ENCODE measurements at places on chromosomes 13 and 19.

DNA sequence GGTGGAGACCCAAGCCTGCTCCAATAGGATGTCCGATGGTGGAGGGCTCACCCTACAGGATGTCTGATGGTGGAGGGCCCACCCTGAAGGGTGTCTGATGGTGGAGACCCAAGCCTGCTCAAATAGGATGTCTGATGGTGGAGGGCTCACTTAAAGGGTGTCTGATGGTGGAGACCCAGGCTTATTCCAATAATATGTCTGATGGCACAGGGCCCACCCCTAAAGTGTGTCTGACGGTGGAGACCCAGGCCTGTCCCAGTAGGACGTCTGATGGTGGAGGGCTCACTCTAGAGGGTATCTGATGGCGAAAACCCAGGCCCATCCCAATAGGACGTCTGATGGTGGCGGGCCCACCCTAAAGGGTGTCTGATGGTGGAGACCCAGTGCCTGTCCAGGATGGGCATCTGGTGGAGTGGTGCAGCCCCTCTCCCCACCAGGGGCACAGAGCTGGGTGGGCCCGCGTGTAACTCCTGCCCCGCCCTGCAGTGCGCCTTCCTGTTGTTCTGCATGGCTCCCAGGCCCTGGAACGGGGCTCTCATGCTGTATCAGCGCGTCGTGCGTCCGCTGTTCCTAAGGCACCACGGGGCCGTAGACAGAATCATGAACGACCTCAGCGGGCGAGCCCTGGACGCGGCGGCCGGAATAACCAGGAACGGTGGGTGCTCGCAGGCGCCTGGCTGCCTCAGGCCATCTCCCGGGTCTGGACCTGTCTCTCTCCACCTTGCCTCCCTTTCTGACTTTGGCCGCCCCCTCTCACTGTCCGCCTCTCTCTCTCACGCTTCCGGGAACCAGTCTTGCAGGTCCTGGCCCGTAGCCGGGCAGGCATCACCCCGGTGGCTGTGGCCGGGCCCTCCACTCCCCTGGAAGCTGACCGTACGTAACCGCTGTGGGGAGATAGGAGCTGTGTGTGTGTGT lies 5.1 kb downstream of the REEP6 start:
- DNase-seq, result no peak

DNA sequence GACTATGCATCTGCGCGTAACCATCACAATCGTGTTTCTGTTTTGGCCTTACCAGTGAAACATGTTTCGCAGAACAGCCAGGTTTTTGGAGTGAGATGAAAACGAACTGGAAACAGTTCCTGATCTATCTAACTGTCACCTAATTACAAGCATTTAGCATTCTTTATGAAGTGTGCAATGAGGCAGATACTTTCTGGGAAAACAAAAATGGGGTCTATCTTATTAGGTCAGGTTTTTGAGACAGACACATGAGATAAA lies 182.8 kb downstream of the LMO7 start:
- no peak for DNase-seq

DNA sequence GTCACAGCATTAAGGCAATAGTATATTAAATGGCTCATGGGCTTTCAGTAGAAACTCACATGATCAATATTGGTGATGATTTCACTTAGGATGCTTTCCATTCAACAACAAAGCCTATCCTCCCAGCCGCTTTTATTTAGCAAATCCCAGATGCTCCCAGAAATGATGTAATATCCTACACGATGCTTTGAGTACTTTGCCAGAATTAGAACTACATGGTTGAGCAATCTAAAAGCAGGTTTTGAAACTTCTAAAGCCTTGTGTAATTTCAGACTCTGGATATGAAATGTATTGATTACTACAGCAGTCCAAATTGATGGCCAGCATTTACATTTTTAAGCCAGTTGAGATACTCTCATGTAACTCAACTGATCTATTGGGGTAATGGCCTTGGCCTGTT lies 13.6 kb downstream of the DLEU7 start:
- no peak for DNase-seq

DNA sequence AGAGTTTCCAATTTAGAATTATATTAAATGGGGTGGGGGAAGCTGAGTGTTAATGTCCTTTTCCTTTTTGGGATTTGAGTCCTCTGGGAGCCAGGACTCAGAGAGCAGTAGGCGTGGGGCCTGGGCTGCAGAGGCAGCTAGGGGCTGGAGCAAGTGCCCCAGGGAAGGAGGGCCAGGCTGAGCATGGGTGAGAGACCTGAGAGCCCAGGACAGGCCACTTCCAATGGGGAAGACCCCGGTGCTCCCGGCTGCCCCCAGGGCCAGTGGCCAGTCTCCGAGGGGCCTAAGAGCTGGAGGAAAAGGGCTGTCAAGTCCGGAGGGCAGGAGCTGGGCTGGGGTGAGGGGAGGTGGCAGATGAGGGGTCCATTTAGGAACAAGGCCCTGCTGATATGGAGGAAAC lies 371.5 kb downstream of the ZNF536 start:
- no peak for DNase-seq

DNA sequence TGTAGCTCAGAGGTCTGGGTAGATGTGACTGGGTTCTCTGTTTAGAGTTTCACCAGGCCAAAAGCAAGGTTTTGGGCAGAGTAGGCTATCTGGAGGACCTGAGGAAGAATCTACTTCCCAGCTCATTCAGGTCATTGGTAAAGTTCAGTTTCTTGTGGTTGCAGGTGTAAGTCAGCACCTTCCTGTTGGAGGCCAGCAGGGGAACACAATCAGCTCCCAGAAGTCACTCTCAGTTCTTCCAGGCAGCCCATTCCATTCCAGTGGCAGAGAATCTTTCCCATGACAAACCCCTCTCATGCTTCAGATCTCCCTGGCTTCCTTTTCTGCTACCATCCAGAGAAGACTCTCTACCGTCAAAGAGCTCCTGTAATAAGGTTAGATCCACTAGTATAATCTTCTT lies 176.2 kb upstream of the UFM1 start:
- no peak for DNase-seq

GRCh38 chr13:30413842-30414241 lies 8.5 kb upstream of the UBE2L5 start:
- no peak for DNase-seq

DNA sequence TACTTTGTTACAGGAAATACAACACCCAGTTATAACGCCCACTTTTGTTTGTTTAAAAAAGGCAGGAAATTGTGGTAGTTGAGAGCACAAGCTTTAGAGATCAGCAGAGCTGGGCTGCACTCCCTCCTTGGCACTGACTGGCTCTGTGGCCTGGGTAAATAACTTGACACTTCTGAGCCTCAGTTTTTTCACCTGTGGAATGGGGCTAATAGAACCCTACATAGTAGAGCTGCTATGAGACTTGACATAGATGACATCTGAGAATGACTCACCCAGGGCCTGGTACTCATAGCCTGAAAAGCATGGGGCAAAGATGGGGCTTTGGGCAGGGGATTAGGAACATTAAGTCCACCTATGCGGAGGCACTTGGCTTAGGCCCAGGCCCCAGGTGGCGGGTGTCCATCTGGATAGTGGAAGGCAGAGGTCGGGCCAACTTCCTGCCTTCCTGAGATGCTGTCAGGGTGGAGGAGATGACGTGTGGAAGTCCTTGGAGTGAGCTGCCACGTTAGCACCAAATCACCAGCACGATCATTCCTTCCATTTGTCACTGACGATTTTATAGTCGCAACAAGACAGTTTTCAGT lies 159.1 kb downstream of the KATNAL1 start:
- DNase-seq, result peak; percentile 14

DNA sequence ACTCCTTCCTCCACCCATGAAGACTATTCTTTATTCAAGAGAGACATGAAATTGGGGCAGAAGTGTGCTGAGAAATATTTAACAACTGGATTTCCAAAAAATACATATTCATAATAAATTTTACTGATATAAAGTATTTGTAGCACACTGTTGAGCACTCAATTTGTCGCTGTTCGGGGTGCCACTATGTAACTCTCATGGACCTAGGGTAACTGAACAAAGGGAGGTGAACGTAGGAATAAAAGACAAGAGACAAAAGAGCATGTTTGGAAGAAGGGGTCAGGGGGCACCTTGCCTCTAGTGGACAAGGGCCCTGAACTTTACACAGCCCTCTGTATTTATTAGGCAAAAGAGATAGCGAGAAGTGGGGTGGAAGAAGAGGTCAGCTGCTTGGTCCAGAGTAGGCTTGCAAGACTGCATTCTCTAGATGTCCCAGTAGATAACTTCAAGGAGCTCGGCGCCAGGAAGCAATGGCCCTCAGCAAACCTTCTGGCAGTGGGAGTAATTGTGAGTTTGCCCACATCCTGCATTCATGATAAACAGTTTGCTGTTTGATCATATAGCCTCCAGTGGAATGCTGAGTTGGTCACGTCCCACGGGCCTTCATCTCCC lies 4.5 kb upstream of the ZNF175 start:
- DNase-seq, result no peak

GRCh38 chr19:17404015-17404414 lies 1.4 kb downstream of the BST2 start:
- DNase-seq, result no peak

- DNase-seq, result no peak
Observed at GRCh38 chr13:99223587-99223986, 22.9 kb downstream of the UBAC2 start.

DNA sequence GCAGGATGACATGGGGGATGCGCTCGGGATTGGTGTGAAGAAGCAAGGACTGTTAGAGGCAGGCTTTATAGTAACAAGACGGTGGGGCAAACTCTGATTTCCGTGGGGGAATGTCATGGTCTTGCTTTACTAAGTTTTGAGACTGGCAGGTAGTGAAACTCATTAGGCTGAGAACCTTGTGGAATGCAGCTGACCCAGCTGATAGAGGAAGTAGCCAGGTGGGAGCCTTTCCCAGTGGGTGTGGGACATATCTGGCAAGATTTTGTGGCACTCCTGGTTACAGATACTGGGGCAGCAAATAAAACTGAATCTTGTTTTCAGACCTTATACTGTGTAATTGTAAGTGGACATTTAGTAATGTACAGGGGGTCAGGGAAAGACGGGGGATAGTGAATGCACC lies 7.0 kb downstream of the KLK2 start:
- no peak for DNase-seq

GRCh38 chr13:98436233-98436910 lies 140.5 kb downstream of the STK24 start:
- no peak for DNase-seq

- no peak for DNase-seq
Observed at GRCh38 chr19:48959341-48960239, 4.9 kb downstream of the BAX start.

GRCh38 chr19:2345794-2346663 lies 14.0 kb upstream of the TMPRSS9 start:
- DNase-seq, result no peak

DNA sequence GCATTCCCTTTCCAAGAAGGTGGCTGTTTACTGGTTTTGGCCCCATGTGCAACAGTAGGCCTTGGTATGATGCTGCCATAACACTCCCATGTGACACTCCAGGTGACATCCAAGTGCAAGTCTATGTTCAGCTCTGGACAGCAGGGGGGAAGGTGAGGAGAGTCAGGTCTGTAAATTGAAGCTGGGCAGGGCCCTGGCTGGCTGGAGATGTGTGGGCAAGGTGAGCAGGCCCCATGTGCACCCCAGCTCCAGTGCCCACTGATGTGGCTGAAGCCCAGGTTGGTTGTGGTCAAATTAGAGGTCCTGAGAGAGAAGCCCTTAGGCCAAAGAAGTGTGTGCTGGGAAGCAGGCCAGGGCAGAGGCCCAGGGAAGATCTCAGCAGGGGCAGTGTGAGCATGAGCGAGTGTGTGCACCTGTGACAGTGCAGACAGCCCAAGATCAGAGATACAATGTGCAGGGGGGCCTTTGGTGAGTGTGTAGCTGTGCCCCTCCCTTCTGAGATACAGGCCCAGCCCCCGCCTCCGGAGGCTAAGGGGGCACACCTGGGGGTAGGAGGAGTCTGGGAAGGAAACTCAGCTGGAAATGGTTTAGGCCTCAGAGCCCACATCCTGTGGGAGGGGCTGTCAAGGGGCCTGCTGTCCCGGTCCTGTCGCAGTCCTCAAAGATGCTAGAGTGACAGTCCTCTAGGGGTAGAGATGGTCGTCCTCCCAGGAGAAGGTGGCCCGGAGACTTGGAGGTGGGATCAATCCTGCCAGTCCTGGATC lies 18.6 kb downstream of the DEDD2 start:
- DNase-seq, result no peak
